ENCODE measurements at places on chromosomes 4 and X.
A peak's percentile ranks its signal among the peaks of the same experiment; 100 is the strongest.

DNA sequence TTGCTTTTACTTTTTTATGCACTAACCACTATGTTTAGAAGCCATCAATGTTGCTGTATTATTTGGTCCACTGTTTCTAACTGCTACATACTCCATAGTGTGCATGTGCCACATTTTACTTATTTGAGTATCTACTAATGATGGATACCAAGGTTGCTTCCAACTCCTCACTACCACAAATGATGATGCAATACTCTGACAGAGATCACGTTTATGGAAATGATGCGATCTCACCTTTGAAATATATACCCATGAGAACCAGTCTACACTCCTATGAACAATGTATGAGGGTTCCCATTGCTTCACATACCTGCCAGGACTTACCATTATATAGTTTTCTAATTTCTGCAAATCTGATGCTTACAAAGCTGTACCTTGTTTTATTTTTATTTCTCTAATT is 44.2 kb downstream of the HUWE1 start:
- DNase-seq: no peak

- peak; percentile 59 for DNase-seq
These were observed 9.6 kb upstream of the INTU start for GRCh38 chr4:127622921-127623796.

GRCh38 chrX:13590914-13591313 is 21.5 kb downstream of the EGFL6 start:
- DNase-seq: no peak

DNA sequence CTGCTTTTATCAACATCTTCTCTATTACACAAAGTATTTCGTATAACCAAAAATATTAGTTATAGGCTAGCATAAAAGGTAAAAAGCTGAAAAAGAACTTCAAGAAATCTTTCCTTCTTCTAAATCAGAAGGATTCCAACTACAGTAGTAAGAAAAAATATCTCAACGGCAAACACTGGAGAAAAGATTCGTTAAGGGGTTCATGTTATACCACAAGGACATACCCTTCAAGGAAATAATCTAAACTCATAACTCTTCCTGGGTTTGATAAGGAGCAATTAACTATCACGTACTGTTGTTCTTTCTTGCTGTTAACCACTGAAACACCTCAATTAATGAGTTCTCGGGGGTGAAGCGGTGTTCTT is 1.5 kb downstream of the SMIM14 start:
- no peak for DNase-seq

GRCh38 chrX:84240848-84241565 is 53.0 kb upstream of the RPS6KA6 start:
- DNase-seq: no peak

DNA sequence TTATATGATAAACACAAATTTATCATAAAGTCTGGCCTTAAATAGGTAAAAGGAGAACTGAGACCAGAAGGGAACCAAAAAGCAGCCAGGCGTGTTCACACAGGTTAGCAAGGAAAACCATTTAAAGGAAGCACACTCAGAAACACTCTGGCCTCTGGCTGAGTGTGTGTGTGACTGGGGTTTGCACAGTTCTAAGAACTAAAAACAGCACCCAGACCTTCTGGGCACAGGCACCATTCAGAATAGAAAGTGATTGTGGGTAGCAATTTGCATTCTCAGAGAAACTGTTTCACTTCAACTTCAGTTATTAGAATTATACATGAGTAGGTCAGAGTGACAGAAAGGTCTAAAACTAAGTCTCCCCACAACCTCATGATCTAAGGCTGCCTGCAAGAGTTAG is 10.0 kb downstream of the GPR82 start:
- DNase-seq: no peak

GRCh38 chr4:144614850-144615585 is 30.9 kb upstream of the HHIP start:
- DNase-seq: no peak

GRCh38 chrX:50877310-50877709 is 33.2 kb upstream of the BMP15 start:
- DNase-seq: no peak

DNA sequence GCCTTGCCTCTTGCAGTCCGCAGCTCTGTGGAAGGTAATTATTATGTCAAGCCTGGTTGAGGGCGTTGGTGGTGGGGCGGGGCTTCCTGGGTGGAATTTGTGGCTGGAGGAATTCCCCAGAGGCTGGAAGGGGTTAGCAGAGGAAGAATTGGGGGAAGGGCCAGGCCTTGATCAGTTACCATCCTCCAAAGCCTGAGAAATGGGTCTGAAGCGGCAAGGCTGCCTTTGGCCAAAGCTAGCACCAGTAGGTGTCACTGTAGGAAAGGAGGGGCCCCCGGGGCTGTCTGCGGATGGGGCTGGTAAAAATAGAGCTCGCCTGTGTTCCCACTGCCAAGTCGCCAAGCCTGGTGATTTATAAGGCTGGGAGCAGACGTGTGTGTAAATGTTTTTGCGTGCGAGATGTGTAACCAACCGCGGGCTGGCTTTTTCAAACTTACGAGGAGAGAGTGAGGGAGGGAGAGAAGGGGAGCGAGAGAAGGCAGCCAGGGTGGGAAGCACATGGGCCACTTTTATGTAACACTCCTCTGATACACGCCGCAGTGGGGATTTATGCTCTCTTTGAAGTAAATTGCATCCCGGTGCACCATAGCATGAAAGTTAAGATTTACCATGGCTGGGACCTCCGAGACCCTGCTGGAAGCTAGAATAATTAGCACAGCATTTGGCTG is 367.0 kb downstream of the BCOR start:
- DNase-seq: peak; percentile 16

- no peak for DNase-seq
These were observed 225.9 kb downstream of the RAPGEF2 start for GRCh38 chr4:159328766-159329165.

- DNase-seq: no peak
These were observed 15.3 kb downstream of the SEPTIN6 start for GRCh38 chrX:119677654-119677981.

DNA sequence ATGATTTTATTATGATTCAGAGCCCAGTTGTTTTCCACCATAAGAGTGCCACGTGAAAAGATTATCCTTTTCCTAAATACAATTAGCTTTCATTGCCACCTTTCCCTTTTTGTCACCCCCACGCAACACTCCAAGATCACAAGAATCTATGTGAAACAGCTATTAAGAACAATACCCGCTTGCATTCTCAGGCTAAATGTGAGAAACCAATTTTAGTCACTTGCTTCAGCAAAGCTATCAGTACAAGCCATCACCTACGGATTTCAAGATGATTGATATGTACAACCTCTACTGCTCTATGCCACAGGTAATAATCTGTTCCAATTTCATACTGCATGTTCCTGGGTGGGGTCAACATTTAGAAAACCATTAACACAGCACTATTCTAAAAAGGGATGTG is 2.5 kb downstream of the ATP11C start:
- DNase-seq: no peak

GRCh38 chrX:19807414-19807813 is 80.0 kb downstream of the SH3KBP1 start:
- DNase-seq: no peak

- DNase-seq: no peak
These were observed 148.0 kb upstream of the SLC7A11 start for GRCh38 chr4:138389976-138390685.

DNA sequence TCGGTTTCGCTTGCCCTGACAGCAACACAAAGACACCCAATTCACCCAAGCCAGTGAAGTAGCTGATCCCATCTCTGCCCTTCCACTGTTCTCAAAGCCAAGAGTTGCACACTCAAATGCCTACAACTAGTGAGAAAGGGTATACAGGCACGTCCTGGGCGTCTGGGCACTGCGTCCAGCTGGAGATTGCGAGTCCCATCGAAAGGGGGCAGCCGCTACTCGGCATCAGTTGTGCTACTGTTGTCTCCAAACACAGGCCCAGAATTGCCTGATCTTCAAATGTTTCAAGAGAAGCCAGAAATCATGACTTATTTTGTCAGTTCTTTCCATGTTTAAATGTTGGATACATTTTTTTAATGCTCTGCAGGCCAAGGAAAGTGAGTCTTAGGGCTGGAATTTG is 487.8 kb downstream of the BCOR start:
- no peak for DNase-seq

GRCh38 chr4:94726524-94727123 is 31.1 kb upstream of the BMPR1B start:
- DNase-seq: no peak

DNA sequence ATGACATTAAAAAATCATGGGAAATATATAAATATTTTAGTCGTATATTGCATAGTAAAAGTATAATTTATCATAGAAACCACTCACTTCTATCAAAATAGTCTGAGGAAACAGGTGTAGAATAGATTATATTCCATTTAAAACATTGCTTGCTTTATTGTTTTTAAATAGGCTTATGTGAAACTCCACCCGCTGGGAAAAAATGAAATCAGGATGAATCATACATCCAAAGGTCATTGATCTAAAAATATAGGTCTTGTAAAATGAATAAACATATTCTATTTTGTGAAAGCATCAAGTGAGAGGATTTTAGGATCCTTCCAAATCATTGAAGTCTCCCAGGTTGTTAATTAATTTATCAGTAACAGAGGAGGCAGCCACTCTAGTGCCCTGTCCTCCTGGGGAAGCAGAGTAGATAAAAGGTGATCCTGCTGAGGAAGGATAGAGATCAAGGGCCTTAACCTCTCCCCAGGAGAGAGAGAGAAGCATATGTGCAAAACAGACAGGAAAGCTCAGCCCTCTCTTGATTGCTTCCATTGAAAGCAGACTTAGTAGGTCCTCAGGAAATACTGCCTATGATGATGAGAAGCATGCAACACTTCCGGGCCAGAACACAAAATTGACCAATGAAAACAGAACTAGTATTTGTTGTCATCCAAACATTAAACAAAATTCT is 96.8 kb upstream of the MAP9 start:
- DNase-seq: no peak

DNA sequence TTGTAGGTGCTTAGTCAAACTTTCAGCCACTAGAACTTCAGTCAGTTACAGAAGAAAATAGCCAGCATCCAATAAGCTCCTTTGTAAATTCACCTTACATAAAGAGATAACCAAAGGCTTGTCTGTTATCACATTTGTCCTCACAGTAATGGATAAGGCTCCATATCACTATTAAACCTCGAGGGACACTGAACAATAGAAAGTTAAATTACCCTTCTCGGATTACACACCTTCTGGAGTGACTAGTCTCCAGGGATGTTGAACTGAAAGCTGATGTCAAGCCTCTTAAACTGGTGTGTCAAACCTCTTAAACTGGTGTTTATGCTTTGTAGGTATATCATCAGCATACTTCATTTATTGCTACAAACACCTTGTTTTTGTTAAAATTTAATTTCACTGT is 639.0 kb downstream of the CENPC start:
- peak; percentile 2 for DNase-seq

DNA sequence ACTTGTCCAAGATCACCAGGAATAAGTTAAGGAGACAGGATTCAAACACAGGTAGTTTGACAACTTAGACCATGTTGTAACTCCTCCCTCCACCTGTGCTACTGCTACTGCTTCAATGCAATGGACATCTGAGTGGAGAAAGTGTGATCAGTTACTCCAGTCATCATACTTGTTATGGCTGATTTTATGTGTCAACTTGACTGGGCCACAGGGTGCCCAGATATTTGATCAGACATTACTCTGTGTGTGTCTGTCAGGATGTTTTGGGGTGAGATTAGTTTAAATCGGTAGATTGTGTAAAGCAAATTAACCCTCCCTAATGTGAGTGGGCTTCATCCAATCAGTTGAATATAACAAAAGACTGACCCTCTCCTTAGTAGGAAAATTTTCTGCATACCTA is 34.8 kb upstream of the PDLIM5 start:
- DNase-seq: no peak

GRCh38 chrX:70479247-70479921 is 34.7 kb downstream of the DLG3 start:
- DNase-seq: no peak

DNA sequence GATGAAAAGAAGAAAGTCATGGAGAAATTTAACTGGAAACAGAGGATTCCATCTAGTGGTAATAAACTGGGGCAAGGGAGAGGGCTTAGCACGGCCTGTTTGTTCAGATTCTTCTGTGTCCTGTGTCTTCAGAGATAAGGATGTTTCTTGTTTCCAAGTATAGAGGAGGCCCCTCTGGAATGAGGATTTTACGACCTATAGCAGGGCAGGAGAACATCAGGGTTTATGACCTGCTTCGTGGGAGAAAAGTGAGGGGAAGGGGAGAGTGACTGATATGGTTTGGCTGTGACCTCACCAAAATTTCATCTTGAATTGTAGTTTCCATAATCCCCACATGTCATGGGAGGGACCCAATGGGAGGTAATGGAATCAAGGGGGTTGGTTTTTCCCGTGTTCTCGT is 93.0 kb upstream of the LDB2 start:
- DNase-seq: no peak

GRCh38 chr4:181261279-181261678 is 981.9 kb upstream of the TENM3 start:
- peak; percentile 32 for DNase-seq

- DNase-seq: no peak
These were observed 43.5 kb downstream of the NUDT9 start for GRCh38 chr4:87465739-87466366.

DNA sequence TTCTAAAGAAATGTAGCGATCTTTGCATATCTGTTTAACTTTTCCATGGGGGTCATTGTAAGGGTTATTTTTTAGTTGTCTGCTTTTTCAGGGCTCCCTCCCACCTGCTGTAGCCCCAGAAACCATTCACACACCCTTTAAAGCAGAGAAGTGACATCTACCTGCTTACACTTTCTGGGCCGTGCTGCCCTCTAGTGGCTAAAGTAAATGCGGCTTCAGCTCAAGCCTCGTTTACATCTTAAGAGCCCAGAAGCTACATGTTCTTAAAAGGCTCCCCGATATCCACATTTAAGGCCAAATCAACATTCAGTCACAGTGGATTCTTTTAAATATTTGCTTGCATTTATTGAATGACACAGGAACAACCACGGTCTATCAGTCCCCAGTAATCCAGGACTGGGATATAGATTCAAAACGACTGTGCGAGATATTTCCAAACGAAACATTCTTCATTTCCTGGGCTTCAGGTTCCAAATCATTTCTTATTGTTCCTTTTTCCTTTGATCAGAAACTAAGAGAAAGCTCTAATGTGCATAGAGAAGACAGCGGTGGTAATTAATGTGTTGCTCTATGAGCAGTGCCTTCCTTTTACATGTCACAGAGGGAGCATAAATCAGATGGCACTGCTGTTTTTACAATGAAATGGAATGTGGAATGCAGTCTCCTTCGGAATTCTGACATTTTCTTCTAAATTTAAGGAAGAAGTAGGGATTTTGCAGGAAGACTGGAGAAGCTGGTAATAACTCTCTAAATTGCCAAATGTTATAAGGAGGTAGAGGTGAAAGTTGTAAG is 119.9 kb downstream of the RASGEF1B start:
- peak; percentile 38 for DNase-seq

GRCh38 chrX:46433892-46434291 is 111.3 kb downstream of the ZNF674 start:
- no peak for DNase-seq

DNA sequence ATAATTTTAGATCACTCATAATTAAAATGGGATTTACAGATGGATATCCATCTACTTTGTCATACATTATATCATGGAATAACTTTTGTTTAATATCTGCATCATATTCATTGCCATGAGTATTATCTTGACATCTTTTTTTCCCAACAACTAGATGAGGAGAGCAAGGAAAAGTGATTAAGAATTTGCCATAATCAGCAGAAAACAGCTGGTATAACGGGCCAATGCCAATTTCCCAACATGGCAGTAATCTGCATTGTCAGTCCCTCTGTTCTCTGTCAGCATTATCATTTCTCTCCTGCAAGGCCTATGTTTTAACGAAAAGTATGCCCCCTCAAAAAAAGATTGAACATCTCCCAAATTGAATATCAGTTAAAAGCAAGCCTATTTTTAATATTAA is 314.0 kb downstream of the FRMPD4 start:
- DNase-seq: no peak

- no peak for DNase-seq
These were observed 2.1 kb upstream of the SLC25A6 start for GRCh38 chrX:1393871-1394615.

Data from NCI-H774 (cell line).